NCI-H2029 treated with DMSO at 0.1 percent for 48 hours (cell line): ENCODE measurements at places on chromosomes 1 and 21.

DNA sequence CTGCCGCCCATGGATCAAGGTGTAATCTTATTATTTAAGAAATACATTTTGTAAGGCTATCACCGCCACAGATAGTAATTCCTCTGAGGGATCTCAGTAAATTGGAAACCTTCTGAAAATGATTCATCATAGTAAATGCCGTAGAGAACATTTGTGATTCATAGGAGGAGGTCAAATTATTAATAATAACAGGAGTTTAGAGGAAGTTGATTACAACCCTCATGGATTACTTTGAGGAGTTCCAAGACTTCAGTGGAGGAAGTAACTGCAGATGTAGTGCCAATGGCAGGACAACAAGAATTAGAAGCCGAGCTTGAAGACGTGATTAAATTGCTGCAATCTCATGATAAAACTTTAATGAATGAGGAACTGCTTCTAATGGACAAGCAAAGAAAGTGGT is 280.1 kb downstream of the PTPRC start:
- DNase-seq: no peak

DNA sequence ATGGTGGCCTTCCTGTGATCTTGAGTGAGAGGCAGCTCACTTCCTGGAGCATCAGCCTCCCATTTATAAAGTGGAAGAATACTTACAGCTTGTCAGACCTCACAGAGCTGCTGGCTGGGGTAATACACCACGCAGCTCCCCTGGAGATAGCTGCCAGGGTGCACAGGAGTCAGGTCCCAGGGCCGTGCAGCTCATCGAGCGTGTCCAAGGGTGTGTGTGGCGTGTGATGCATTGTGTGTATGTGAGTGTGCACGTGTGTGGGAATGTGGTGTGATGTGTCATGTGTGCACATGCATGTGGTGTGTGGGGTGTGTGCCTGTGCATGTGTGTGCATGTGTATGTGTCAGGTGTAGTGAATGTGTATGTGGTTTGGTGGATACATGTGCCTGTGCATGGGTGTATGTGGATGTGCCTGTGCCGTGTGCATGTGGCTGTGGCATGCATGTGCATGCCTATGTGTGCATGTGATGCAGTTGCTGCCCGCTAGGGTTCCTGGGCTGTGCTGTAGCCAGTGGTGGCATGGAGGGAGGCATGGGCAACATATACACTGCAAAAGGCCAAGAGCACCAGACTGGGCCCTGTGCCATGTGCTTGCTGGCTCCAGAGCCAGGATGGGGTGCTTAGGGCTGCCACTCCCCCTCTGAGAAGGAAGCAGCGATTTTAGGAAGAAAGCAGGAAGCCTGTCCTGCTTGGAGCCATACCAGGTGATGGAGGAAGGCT is 24.6 kb downstream of the WNT3A start:
- no peak for DNase-seq

DNA sequence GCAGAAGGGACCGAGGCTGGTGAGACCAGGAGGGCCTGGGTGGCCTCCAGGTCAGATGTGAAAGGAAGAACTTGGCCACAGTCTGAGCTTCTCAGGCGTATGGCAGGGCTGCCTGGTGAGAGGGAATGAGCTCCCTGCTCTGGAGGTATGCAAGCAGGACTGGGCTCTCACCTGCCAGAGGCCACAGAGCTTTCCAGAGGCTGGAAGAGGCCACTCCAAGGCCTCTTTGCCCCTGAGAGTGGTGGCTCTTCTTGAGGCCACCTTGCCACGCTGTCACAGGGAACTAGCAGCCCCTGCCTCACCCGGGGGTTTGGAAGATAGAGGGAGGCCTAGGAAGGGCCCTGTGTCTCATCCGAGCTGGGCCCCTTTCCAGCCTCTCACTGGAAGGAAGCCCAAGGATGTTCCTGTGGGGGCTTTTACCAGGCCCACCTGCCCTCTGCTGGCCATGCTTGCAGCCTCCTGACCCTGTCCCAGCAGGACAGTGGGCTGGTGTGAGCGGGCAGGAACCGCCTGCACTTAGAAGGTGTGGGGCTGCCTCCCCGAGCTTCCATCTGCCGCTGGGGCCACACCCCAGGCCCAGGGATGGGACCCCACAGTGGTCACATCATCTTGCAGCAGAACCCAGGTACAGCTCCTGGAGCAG is 10.0 kb downstream of the PCSK9 start:
- no peak for DNase-seq

GRCh38 chr1:22888320-22889075 is 84.2 kb downstream of the LACTBL1 start:
- DNase-seq: no peak

DNA sequence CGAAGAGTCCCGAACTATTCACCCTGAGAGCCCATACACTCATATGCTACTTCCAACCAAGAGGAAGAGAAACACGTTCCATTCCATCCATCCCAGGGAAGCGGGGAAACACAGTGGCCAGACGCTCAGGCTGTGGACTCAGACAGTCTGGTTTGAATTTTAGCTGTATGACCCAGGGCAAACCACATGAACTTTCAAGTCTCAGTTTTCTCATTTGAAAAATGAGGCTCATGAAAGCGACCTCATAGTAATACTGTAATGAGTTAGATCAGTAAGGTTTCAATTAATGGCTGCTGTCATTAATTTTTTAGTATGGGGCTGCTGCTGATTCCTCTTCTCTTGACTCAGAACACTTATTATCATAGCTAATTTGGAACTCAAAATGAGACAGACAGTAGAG is 1.5 kb downstream of the FCRL4 start:
- no peak for DNase-seq

- no peak for DNase-seq
Observed at GRCh38 chr1:70382682-70383081, 28.2 kb upstream of the ANKRD13C start.

DNA sequence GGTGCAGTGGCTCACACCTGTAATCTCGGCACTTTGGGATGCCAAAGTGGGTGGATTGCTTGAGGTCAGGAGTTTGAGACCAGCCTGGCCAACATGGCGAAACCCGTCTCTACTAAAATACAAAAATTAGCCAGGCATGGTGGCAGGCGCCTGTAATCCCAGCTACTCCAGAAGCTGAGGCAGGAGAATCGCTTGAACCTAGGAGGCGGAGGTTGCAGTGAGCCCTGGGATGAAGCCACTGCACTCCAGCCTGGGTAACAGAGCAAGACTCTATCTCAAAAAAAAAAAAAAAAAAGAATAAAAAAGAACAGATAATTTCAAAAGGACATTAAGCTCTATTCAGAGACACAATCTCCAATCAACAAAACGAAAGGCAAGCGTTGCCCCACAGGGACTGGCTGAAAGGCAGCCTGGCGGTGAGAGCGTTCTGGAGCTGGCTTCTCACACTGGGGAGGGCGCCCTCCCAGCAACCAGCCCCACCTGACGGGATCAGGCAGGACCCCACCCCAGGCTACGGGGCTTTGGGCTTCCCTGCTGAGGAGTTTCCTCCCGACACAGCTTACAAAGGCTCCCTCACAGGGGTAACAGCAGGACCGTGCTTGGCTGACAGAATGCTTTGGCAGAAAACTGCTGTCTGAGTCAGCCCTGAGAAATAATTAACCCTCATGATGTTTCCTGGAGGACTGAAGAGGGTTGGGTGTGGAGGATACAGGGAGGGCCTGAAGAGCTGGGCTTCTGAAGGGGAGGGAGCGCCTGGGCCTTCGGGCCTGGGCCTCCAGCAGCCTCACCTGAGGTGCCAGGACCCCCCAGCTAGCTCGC is 31.1 kb upstream of the SRP9 start:
- DNase-seq: peak; percentile 79

GRCh38 chr1:219329578-219329977 is 155.9 kb downstream of the LYPLAL1 start:
- DNase-seq: no peak

DNA sequence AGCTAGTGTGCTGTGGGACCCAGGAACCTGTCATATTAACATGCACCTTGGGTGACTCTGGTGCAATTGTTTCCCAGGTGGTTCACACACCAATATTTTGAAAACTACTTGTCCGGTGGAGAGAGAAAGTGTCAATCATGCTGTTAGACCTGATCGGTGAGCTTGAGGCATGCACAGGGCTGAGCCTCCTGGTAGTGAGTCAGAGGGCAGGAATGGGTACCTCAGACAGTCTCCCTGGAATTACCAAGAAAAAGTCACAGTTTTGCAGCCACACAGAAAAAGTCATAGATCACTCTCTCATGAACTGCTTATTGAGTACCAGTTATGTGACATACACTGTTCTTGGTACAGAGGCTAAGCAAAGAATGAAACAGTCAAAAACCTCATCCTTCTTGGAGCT is 140.1 kb upstream of the NFIA start:
- no peak for DNase-seq

DNA sequence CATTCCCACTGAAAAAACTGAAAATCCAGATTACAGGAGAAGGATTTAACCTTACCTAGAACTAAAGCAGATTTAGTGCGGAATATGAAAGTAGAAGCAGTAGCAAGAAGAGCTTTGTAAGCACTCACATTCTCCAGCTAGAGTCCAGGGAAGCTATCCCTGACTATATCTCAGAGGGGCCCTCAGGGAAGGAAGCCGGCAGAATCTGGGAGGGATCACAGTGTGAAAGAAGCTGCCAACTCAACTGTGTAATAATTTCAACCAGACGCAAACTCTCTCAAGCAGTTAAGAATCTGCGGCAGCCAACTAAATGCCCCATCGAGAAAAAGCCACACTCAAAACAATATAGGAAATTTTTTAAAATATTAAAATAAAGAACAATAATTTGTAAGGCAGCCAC is 163.8 kb downstream of the EIF4G3 start:
- no peak for DNase-seq

DNA sequence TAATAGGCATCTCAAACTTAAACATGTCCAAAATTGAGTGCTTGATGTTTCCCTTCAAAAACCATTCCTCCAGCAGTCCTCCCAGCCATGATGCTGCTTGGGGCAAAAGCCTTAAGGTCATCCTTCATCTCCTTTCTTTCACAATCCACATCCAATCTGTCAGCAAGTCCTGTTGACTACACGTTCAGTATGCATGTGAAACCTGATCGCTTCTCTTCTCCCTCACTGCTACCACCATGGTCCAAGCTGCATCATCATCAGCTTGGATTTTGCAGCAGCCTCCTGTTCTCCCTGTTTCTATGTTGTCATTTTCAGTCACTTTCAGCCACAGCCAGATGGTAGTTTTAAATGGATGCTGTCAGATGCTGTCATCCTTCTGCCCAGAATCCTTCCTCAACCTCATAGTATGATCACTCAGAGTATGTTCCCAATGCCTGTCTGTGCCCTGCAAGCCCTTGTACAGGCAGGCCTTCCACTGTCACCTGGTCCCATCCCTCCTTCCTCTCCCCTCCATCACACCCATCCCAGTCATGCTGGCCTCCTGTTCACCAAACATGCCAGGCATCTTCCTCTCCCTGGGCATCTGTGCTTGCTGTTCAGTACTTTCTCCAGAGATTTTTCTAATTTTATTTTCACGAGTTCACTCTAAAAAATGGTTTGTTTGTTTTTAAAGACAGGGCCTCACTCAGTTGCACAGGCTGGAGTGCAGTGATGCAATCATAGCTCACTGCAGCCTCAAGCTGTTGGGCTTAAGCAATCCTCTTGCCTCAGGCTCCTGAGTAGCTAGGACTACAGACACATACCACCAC is 66.0 kb downstream of the SYDE2 start:
- DNase-seq: no peak

DNA sequence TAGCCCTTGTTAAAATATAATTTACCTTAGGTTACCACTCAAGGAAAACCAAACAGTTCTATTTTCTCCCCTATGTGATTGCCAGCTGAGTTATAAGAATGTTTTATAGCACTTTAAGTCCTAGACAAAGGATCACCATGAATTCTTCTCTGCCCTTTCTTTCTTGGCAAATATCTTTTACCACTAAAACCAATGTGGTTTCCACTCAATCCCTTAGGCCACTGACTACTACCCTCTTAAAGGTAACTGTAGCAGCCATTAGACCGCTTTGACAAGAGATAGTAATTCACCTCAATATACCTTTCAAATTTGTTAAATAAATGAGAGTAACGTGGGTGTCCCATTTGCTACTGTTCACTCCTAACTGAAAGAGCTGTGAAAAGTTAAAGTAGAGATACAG is 307.9 kb upstream of the PRMT6 start:
- DNase-seq: no peak

- no peak for DNase-seq
Observed at GRCh38 chr1:186183219-186183618, 191.8 kb downstream of the TPR start.

DNA sequence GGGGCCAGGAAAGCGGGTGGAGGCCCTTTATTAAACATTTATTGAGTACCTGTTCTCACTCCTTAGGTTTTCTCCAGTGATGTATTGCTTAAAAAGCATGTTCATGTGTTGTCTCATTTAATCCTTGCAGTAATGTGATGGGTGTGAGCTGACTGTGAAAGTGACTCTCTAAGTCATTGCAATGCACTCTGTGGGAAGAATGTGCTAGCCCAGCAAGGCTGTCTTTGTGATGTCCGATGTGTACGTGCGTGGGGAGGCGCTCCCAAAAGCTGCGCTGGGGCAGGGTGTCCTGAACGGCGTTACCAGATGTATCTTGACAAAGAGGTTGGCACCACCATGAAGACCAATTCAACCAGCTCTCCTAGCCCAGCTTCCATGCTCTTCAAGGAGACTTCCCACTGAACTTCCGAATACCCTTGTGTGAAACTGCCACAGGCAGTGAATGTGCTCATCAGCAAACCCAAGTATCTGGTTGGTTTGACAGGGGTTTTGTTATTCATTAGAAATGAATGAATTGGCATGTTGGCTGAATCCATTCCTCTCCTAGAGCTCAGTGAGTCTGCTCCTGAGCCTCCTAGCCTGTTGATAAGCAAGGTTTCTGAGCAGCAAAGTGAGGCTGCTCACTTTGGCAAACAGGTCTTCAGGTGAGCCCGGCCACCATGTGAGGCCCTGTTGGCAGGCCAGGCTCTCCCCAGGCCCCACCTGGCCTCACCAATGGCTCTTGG is 28.0 kb downstream of the NUAK2 start:
- no peak for DNase-seq

- DNase-seq: no peak
Observed at GRCh38 chr1:51910221-51911000, 31.9 kb upstream of the NRDC start.

GRCh38 chr1:58204284-58204683 is 342.2 kb downstream of the OMA1 start:
- no peak for DNase-seq

GRCh38 chr1:178702146-178702545 is 22.9 kb upstream of the RALGPS2 start:
- no peak for DNase-seq

- DNase-seq: no peak
Observed at GRCh38 chr1:32216566-32216965, 5.6 kb downstream of the TMEM234 start.

GRCh38 chr1:156540955-156541354 is 31.4 kb downstream of the IQGAP3 start:
- no peak for DNase-seq

GRCh38 chr21:32211306-32211705 is 67.5 kb downstream of the MIS18A start:
- no peak for DNase-seq
